NCI-H1694 (cell line): ENCODE measurements at places on chromosomes 3 and 15.

DNA sequence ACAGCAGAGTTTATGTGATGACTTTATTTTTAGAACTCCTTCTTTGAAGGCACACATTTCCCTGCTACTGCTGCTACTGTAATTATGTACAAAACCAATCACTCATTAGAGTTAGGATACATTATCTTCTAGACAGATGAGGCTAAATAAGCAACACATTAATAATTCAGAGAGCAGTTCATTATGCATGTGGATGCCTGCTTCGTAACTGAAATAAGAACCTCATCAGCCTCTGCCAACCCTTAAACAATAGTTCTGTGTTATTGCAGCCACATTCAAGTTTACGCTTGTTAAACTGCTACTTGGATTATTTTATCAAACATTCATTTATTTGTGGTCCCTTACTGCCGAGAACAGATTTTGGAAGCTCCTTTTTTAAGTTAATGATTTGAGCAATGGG lies 52.5 kb upstream of the C15orf61 start:
- DNase-seq: peak; percentile 66

GRCh38 chr3:140956058-140956835 lies 14.6 kb downstream of the SLC25A36 start:
- no peak for DNase-seq

DNA sequence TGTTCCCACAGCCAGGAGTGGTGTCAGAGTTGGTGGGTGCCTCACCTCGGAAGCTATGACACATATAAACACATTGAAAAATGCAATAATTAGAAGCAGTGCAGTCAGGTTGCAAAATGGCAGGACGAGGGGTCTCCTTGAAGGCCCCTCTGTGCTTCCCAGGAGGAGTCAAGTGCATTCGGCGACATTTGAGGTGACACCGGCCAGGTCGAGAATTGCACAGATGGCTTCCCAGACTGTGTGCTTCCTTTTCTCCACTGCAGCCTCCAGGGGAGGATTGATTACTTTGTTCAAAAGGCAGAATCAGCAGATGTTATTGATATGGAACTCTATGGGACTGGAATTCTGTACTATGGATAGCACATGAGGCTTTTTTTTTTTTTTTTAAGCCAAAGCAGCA lies 163.2 kb downstream of the MINAR1 start:
- no peak for DNase-seq

GRCh38 chr15:96599268-96599667 lies 268.8 kb downstream of the NR2F2 start:
- DNase-seq: no peak

DNA sequence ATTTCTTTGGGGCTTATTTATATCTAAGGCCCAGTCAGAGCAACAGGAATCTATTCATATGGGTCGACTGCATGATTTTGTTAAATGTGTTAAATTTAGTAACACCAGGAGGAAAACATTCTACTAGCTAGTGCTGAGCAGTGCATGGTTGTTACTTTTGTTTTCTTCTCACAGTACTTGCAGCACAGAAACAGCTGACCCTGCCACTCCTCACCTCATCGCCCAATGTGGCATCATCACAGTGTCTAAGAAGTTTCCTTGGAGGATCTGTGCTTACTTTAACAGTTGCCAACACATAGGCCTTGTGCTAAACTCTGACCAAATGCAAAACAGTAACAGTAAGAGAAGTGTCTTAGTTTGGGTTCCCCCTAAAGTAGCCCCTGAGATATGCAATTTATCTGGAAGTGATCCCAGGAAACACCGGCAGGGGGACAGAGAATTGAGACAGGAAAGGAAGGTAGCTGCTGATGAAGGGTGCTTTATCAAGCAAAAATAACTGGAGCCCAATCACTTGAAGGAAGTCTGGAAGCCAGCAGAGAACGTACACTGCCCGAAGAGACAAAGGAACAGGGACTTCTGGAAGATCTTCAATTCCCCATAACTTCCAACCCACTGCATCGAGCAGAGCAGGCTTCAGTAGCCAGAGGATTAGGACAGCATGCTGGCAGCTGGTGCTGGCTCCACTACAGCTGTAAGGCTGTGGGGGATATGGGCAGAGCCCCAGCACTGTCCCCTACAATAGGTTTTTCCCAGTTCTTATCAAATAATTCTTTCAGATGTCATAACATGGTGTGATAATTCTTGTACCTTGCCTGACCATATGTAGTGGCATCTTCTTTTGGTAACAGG lies 36.0 kb upstream of the ULK4 start:
- DNase-seq: no peak

DNA sequence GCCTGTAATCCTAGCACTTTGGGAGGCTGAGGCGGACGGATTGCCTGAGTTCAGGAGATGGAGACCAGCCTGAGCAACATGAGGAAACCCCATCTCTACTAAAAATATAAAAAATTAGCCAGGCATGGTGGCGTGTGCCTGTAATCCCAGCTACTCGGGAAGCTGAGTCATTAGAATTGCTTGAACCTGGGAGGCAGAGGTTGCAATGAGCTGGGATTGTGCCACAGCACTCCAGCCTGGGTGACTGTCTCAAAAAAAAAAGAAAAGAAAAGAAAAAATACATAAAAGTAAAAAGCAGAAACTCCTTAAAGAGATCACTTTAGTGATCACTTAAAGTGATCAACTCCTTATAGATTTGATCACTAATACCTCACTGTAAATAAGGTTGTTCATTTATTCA lies 78.0 kb downstream of the GMPS start:
- no peak for DNase-seq

DNA sequence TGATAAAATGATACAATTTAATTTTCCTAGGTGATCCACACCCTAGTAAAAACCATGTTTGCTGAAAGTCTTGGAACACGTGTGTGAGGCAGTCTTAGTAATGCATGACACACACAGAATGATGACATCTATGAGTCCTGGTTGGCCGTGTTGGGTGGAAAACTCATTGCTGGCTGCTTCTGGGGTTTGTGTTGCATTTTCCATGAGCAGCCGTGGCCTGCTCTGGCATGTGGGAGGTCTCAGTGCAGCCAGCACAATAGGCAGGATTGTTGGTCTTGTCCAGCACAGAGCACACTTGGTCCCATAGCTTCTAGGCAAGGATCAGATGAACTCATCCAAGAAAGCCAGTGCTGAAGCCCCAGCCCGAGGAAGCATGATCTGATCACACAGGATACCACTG lies 172.8 kb upstream of the UBE3A start:
- no peak for DNase-seq
